Muscle of leg (tissue), 16 donors: ENCODE measurements at places on chromosomes 2 and 18.
A peak's percentile ranks its signal among the peaks of the same experiment; 100 is the strongest.

- no peak for DNase-seq
These were observed 335.6 kb upstream of the ID2 start for GRCh38 chr2:8346208-8346607.

DNA sequence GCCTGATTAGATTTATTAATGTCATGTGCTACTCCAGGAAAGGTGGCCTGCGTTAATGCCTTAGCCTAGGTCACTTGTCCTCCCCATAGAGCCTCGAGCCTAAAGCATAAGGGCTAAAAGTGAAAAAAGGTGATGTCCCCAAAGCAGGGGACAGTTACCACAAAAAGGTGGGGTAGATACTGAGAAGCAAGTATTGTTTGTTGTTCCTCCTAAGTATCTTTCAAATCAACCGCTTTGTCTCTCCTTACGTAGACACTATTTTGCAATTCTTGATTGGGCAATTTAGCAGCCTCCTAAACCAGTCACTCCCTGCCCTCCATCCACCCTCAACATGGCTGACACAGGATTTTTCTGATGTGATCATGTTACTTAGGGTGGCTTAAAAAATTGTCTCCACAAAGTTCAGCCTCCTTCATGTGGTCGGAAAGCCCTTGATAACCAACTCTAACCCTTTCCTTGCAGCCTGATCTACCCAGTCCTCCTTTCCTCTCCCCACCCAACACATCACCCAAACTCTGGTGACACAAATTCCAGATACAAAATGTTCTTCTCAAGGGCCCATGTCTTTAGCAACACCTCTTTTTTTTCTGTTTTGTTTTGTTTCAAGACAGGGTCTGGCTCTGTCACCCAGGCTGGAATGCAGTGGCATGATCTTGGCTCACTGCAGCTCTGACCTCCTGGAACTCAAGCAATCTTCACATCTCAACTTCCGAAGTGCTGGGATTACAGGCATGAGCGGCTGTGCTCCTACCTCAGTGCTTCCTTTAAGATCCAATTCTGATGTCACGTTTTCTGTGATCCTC, 6.9 kb downstream of the INHA start:
- DNase-seq, result no peak

GRCh38 chr2:12032398-12032797, 286.0 kb downstream of the LPIN1 start:
- no peak for DNase-seq

- peak; percentile 78 for DNase-seq
These were observed 30.6 kb downstream of the TMEM17 start for GRCh38 chr2:62475172-62476011.

DNA sequence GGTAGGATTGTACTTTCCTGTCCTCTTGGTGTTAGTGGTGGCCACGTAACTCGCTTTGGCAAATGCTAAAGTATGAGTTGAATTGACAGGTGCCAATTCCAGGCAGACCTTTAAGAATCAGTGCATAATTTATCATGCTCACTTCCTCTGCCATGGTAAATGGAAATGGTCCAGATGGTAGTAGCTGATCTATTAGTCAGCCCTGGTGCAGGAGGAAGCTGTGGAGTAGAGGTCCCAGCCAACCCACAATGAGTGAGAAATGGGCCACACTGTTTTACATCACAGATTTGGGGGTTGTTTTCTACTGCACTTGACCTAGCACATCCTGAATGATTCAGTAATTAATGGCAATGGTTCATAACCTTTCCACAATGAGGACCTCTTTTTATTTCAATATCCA, 104.4 kb downstream of the RGPD3 start:
- no peak for DNase-seq

GRCh38 chr2:109031476-109032228, 42.6 kb upstream of the EDAR start:
- DNase-seq, result peak; percentile 38
